CD4-positive, alpha-beta T cell treated with Interleukin-15 for 1 hour (primary cell): ENCODE measurements at places on chromosomes 5 and 9.

DNA sequence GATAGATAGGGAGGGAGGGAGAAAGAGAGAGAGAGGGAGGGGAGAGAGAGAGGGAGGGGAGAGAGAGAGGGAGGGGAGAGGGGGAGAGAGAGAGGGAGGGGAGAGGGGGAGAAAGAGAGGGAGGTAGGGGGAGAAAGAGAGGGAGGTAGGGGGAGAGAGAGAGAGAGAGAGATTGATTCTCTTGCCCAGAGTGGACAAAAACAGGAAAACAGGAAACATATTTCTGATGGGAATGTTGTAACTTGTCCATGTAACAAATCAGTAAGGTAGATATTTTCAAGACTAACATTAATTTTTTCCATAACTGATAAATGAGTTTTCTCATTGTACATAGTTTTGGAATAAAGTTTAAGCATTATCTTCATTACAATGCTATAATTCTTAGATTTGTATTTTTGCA is 811.7 kb upstream of the GRAMD2B start:
- no peak for DNase-seq

- no peak for DNase-seq
These were observed 63.5 kb upstream of the BARX1 start for GRCh38 chr9:94018628-94019027.

DNA sequence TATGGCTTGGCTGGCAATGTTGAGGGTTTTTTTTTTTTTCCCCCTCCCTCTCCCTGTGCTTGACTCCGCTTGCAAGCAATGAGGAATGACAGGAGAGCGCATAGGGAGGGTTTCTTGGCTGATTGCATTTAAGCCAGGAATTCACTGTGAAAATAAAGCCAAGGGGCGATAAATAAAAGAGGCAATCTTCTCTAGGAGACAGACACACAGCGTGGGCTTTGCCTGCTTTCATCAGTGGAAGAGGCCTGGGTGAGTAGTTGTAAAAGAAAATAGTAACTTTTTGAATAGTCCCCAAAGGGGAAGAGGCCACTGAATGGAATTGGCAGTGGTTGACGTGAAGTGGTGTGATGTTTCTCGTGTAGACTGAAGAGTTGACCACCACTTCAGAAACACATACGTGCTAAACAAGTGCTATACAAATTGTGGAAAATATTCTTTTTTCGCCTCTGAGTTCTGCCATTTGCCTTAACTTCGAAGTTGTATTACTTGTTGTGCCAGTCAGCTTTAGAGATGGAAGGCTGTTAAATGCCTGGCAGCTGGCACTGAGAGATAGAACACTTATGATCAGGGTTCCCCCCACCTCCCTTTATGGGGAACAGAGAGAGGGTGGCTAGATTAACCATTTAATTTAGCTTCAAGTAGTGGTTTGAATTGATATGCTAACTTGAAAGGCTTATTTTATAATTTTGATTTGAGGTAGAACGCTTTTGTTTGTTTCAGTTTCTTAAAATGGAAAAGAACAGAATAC is 3.0 kb downstream of the ZSWIM6 start:
- no peak for DNase-seq

DNA sequence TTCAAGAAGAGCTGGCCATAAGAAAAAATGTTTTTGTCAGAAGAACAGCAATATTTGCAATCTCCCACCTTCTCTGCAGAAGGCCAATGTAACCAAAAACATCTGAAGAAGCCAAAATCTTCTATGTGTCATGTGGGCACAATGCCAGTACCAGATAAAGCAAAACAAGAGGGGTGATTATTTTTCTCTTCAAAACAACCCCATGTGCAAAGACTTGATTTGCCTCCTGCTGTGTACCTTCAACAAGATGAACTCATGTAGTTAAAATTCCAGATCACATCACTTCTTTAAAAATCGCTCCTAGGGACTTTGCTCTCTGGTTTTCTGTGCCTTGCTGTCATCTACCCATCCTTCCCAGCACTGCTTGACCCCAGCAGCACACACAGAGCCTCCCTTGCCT is 134.0 kb upstream of the MAP3K1 start:
- DNase-seq, result no peak

DNA sequence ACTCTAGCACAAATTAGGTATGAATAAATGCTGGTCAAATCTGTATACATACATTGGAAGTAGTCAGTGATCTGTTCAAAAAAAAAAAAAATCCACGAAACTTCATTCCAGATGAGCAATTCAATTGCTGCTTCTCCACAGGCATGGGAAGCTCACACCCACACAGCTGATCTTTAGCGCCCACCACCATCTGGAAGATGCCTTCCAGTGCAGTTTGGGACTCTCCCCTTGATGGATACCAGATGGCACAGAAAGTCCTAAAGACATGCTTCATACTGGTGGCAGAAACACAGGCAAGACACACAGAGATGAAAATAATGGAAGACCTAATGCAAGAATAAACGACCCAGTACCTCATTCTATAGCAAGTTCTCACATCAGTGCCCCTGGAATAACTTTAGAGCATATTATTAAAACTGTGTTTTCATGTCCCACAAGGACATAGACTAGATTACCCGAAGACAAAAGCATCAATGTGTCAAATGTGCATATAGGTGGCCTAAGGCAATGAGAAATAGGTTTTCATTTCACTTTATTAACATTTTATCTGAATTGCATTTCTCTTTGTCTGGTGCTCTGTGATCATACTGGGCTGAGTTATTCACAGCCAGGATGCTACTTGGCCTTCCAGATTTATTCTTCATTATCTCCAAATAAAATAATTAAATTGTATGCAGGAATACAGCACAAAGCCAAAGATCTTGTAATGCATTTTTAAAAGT is 135.4 kb upstream of the TAS2R1 start:
- DNase-seq, result no peak

- DNase-seq, result no peak
These were observed 16.4 kb upstream of the FBP1 start for GRCh38 chr9:94655739-94656138.

GRCh38 chr9:132079391-132080091 is at the start of gene MED27:
MED27 (minus strand) TSS chr9:132079867; CDS start chr9:132079844, 23 bp downstream.
- DNase-seq, result peak; percentile 92

- no peak for DNase-seq
These were observed 154.5 kb downstream of the YIPF5 start for GRCh38 chr5:144015961-144016360.

DNA sequence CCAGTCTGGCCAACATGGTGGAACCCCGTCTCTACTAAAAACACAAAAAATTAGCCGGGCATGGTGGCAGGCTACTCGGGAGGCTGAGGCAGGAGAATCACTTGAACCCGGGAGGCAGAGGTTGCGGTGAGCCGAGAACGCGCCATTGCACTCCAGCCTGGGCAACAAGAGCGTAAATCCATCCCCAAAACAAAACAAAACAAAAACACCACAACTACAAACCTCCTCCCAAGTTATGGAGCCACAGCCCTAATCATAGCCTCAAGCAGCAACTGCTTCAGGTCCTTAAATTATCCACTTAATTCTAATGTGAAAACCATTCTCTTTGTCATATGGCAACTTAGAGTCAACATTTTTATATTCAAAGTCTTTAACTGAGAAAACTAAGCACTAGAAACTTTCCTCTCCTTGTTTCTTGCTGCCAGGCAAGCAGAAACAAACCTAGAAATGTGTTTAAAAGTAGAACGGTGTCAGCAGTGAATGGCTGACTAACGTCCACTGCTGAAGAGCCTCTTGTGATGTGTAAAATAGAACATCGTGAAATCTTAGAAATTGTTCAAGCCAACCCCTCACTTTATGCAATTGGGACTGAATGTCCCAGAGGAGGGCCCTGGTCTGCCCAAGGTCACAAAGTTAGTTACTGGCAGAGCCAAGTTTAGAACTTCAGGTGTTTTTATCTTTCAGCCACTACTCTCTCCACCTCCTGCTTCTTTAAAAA is 5.7 kb downstream of the TMEM245 start:
- no peak for DNase-seq

- no peak for DNase-seq
These were observed 53.9 kb downstream of the ZNF474 start for GRCh38 chr5:122183098-122183787.

DNA sequence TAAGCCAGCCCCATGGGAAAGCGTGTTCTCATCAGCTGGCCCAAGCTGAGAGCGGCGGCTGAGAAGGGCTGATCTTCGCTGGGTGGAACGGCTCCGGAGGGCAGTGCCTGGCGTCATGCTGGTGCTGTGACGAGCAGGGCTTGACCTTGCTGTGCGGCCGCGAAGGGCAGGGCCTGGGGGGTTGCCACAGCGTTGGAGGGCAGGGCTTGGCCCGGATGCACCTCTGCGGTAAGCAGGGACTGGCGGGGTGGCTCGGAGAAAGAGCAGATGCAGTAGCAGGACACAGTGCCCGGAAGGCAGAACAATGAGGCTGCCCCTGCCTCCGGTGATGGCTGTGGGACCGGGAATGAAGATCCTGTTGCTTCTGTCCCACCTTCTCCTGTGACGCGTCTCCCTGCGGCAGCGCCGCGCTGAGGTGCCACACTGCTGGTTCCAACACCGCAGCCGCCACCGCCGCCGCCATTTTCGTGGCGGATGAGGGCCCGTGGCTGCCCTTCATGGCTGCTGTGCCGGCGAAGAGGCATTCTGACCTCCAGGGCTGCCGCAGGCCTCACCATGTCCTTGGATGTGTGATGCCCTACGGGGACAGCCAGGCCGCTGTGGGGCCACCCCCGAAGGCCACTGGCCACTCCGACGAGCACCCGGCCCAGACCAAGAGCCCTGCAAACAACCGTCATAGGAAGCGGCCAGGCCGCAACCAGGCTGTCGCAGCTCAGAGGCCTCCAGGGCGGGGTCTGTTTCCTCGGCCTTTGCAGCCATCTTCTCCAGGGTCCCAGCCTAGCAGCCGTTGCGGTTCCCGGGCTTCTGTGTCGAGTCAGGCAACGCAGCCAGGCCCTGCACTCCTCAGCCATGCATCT is 890.5 kb upstream of the CTNND2 start:
- DNase-seq, result no peak

GRCh38 chr9:79120941-79121340 is 450.8 kb upstream of the TLE4 start:
- DNase-seq, result no peak

GRCh38 chr5:133819977-133820471 is 148.4 kb downstream of the C5orf15 start:
- DNase-seq, result no peak

DNA sequence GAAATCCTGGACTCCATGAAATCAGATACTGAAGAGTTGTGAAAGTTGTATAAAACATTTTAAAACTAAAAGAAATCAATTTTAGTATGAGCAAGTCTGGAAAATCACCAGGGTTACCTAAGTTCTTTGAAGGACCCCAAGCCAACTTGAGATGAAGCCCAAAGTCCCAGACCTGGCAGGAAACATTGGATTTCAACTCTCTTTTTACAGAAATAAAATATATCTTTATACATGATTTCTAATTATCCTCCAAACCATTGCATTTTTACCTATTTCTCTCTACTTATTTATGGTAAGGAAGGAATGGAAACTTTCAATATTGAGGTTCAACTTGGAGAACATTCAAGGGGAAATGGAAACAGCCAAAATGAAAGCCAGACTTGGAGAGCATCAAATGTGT is 390.6 kb upstream of the C9orf72 start:
- no peak for DNase-seq

- DNase-seq, result no peak
These were observed 600.2 kb upstream of the TLE4 start for GRCh38 chr9:78971540-78971939.

DNA sequence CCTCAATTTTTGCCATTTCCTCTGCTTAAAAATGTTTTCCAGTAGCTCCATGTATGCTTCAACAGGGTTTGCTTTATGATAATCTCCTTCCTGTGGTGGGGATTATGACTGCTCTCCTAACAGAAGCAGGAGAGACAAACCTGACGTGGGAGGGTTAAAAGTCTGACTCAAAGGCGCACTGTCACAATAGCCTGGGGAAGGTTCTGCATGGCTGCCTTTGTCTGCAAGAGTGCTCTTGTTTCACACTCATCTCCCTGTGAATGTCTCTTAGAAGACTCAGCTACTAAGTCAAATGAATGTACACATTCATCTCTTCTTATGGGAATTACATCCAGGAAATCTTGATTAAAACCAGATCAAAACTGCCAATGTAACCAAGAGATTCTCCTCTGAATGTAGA is 90.9 kb upstream of the MTAP start:
- DNase-seq, result no peak

DNA sequence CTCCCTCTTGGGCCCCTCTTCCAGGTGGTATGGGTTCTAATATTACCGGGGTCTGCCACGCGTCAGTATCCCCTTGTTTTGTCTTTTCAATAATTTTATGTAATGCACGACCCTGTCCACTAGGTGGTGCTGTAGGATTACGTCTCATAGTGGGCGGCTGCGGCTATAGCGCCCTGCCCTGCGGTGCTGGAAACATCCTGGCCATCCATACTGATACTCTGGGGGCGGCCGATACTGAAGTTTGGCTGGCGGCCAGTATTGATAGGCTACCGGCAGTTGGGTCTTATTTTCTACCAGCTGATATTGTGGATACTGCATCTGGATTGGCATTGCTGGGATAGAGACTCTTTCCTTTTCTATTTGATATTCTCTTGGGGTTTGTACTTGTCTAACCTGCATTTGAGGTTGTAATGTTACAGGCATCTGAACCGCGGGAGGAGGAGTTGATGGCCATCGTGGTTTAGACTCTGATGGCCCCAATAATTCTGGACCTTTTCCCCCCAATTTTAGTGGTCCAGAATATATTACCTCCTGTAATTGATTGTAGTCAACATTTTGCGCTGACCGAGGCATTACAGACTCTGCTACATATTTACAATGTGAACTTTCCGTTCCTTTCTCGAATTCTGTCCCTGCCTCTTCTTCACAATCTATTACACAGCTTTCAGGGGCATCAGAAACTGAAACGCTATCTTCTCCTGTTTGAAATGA is 3.3 kb upstream of the TMEM141 start:
- DNase-seq, result peak; percentile 66

DNA sequence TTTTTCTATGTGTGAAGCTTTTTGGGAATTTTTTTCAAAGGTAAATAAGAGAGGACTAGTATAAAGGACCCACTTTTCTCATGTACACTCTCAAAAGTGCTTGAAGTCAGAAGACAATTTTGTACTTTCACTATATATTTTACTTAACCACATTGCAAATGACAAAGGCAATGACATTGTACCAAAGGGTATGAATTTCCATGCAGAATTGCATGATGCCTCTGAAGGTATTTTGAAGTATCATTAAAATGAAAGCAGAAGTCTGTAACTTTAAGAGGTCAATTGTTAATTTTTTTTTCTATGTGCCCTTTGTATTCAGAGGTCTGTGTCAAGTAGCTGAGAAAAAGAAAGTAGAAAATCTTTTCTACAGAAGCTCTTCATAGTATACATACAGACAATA is 84.7 kb downstream of the ST8SIA4 start:
- no peak for DNase-seq

DNA sequence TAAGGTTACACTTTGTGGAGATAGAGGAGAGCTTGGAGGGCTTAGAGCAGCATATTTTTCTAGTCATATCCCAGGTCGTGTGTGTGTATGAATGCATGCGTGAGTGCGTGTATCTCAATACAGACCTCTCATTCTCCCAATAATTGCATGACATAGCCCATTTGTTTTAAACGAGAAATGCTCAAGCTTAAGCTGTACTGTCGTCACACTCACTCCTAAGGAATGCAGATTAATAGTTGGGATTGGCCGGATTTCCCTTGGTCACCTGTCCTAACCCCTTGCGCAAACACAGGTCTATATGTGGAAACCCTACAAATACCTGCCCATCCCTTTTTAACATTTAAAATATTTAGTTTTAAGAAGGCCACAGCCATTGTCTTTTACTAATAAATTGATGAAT is 165.8 kb downstream of the SEMA5A start:
- no peak for DNase-seq
